Endodermal cell (in vitro differentiated cells): ENCODE measurements at places on chromosomes 1 and 21. TPM values are rescaled to one million over a fixed set of nuclear protein-coding genes. Genes with fewer than 3 reads are reported as not detected.
A peak's percentile ranks its signal among the peaks of the same experiment; 100 is the strongest.

GRCh38 chr1:170310014-170310405 lies 164.3 kb downstream of the NTMT2 start:
- peaks cover 3% of the 10 kb centered on the region for H3K4me1 ChIP-seq
- no peaks in the 10 kb centered on the region for H3K27me3 ChIP-seq
- H3K36me3 ChIP-seq = no peaks in the 10 kb centered on the region
- no peak for DNase-seq
- no peak overlapping the region for H3K4me3 ChIP-seq

- H3K27me3 ChIP-seq = peaks cover 87% of the 10 kb centered on the region
- peak overlapping the region; percentile 81 for H3K4me3 ChIP-seq
- no peaks in the 10 kb centered on the region for H3K4me1 ChIP-seq
- H3K36me3 ChIP-seq = no peaks in the 10 kb centered on the region
- DNase-seq = peak; percentile 76
Measured at GRCh38 chr1:34163792-34164731, 968 bp downstream of the CSMD2 start.

DNA sequence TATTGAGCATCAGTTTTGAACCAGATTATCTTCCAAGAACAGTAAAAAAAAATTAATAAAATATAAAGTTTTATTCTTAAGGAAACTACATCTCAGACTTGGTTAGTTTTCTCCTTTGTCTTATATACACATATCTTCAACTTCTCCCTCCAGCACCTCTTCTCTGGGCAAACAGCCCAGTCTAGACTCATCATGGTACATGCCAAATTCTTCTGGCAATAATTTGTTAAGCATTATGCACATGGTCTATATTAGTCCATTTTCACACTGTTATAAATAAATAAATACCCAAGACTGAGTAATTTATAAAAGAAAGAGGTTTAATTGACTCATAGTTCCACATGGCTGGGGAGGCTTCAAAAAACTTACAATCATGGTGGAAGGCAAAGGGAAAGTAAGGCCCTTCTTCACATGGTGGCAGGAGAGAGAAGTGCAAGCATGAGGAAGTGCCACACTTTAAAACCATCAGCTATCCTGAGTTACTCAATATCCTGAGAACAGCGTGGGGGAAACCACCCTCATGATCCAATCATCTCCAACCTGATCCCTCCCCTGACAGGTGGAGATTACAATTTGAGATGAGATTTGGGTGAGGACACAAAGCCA lies 108.7 kb upstream of the RNPC3 start:
- no peak overlapping the region for H3K4me3 ChIP-seq
- H3K27me3 ChIP-seq = no peaks in the 10 kb centered on the region
- DNase-seq = no peak
- H3K36me3 ChIP-seq = no peaks in the 10 kb centered on the region
- no peak overlapping the region for H3K27ac ChIP-seq

GRCh38 chr1:90027281-90027680 lies 32.4 kb downstream of the ZNF326 start:
- peaks cover 92% of the 10 kb centered on the region for H3K36me3 ChIP-seq
- DNase-seq = no peak
- H3K4me1 ChIP-seq = no peaks in the 10 kb centered on the region
- no peaks in the 10 kb centered on the region for H3K27me3 ChIP-seq

ORC1 gene
- total RNA-seq = 22.8 and 23.0 TPM in 2 replicates

SYPL2 gene
- 0.38 and 0.64 TPM in 2 replicates for total RNA-seq

DNA sequence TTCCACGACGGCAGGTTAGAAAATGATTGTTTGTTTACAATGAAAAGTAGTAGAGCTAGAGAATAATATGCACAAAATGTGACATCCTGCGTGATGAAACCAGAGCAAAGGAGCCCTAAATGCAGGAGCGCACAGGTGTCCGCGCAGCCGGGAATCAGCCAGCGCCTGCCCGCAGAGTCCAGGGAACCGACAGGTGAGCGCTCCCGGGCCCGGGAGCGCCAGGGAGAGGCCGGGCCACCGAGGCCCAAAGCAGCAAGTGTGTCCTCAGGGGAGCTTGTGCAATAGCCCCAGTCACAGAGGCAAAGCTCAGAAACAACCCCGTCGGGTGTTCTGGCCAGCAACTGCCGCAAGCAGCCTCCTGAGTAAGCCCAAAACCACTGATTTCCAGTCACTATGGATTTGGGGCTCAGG lies 789 bp upstream of the GALE start:
- H3K36me3 ChIP-seq = peaks cover 18% of the 10 kb centered on the region
- DNase-seq = no peak
- peak overlapping the region; percentile 81 for H3K4me3 ChIP-seq
- H3K4me1 ChIP-seq = peaks cover 7% of the 10 kb centered on the region

DNA sequence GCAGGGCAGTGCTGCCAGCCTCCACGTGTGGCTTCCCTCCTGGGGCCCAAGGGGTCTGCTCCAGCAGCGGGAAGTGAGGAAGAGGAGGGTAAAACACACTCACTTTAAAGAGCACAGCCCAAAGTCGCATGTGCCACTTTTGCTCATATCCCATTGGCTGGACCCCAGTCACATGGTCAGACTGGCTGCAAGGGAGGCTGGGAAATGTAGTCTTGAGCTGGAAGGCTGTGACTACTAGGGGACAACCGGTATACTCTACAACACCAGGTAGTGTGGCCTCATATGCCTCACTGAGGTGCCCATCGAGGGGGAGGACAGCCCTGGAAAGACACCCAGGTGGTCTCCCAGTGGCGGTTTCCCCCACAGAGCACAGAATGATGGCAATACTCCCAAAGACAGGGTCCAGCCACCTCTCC lies 45.2 kb downstream of the CAMK2N1 start:
- peaks cover 22% of the 10 kb centered on the region for H3K27me3 ChIP-seq
- DNase-seq = peak; percentile 88
- H3K36me3 ChIP-seq = no peaks in the 10 kb centered on the region
- no peak overlapping the region for H3K4me3 ChIP-seq
- no peak overlapping the region for H3K27ac ChIP-seq

DNA sequence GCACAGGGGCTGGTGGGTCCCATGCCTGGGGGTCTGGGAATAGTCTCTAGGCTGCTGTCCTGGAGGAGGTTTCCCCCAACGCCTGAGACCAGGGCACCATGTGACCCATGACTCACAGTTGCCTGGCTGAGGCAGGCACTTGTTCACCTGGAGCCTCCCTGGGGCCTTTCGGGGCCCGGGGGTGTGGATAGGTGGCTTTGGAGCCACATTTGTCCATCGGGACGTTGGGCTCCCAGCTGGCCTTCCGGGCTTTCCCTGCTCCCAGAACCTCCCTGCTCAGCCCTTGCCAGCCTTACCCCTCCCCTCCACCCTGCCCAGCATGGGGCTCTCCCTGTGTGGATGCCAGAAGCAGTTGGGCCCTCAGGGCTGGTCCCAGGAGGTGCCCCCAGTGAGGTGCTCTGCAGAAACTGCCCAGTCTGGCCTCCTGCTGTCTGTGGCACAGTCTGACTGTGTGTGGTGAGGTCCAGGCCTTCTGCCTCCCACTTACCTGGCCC lies 14.2 kb downstream of the COL6A1 start:
- H3K36me3 ChIP-seq = no peaks in the 10 kb centered on the region
- no peaks in the 10 kb centered on the region for H3K4me1 ChIP-seq
- no peak overlapping the region for H3K4me3 ChIP-seq
- DNase-seq = peak; percentile 37
- H3K27me3 ChIP-seq = no peaks in the 10 kb centered on the region

PLD5 gene
- 0.57 to 1.4 TPM (median 0.66 TPM) in 3 replicates for total RNA-seq

SLAMF6 gene
- not detected in 2 replicates for total RNA-seq

GRCh38 chr1:45101947-45102346 lies 89.9 kb downstream of the UROD start:
- H3K4me1 ChIP-seq = no peaks in the 10 kb centered on the region
- H3K36me3 ChIP-seq = peaks cover 17% of the 10 kb centered on the region
- DNase-seq = no peak
- H3K27me3 ChIP-seq = no peaks in the 10 kb centered on the region
- H3K27ac ChIP-seq = no peak overlapping the region

CELA2A gene
- total RNA-seq = not detected in 2 replicates

ATP1A2 gene
- 2.9 and 3.0 TPM in 2 replicates for total RNA-seq
